CD8-positive, alpha-beta memory T cell (primary cell): ENCODE measurements at places on chromosomes 5 and 9. TPM values are rescaled to one million over a fixed set of nuclear protein-coding genes. Genes with fewer than 3 reads are reported as not detected.

- DNase-seq: no peak
These were observed 323.8 kb upstream of the IRX4 start for GRCh38 chr5:2206293-2207108.

PHF24 gene
- not detected for polyA plus RNA-seq

- DNase-seq: no peak
These were observed 65.2 kb upstream of the MAP1B start for GRCh38 chr5:72042097-72042496.

DNA sequence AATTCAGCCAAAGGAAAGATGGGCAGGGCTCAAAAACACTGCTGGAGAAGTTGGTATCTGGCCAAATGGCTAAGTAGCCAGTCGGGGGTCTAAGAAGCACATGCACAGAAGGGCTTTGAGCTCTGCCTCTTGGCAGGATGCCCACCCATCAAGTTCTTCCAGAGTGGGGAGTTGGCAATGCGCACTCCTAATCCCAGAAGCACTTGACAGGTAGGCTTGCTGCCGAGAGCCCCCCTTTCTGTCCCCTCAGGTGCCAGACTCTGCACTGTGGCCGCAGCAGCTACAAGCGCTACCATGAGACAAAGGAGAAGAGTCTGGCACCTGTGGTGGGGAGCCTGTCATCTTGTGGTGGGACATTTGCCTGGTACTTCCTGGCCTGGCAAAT is 252.9 kb upstream of the SLC24A2 start:
- DNase-seq: peak; percentile 7

DNA sequence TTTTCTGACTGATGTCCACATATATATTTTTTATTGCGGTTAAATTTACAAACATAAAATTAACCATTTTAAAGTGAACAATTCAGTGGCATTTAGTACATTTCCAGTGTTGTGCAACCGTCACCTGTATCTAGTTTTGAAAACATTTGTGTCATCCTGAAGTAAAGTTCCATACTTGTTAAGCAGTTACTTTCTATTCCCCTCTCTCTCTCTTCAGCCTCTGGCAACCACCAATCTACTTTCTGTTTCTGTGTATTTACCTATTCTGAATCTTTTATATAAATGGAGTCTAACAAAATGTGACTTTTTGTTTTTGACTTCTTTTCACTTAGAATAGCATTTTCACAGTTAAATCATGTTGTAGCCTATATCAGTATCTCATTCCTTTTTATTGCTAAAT is 480.1 kb upstream of the SMARCA2 start:
- DNase-seq: no peak

DNA sequence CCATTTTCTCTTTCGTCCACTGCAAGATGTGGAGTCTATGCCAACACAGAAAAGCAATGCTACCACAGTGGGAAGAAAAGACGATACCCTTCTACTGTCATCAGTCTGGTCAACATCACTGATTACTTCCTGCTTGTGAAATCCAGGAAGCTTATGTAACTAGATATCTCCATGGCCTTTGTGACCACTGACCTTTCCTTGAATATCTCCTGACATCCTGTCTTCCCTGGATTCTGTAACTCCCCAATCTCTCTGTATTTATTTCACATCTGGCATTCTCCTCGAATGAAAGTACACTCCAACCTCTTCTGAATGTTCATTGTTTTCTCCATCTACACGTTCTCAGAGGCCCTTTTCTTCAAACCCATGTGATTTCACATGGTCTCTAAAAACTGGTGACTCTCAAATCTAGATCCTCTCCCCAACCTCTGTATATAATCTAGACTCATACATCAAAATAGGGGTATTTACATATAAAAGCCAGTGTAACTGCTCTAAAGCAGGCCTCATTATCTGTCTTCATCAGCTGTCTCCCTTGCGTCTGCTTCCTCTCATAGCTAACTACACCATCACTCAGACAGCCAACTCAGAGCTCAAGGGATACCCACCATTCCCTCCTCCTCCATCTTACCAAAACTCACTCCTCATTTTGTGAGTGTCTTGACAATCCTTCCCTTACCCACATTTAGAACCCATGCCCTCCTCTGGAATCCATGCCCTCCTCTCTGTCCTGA is 156.8 kb downstream of the SEMA5A start:
- DNase-seq: no peak

- DNase-seq: no peak
These were observed 17.4 kb upstream of the TNFAIP8 start for GRCh38 chr5:119338326-119338946.

DNA sequence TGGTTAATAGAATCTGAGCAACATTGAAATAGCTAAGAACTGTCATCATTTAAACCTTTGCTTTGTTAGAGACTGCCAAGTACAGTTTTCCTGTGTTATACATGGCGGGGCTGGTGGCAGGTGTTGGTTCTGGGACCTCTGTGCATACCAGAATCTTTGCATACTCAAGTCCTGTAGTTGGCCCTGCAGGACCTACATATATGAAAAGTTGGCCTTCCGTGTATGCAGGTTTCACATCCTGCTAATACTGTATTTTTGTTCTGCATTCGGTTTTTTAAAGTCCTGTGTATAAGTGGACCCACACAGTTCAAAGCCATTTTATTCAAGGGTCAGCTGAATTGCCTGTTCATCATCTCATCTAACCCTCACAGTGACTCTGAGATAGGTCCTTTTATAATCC is 36.4 kb downstream of the LARP1 start:
- DNase-seq: no peak

DNA sequence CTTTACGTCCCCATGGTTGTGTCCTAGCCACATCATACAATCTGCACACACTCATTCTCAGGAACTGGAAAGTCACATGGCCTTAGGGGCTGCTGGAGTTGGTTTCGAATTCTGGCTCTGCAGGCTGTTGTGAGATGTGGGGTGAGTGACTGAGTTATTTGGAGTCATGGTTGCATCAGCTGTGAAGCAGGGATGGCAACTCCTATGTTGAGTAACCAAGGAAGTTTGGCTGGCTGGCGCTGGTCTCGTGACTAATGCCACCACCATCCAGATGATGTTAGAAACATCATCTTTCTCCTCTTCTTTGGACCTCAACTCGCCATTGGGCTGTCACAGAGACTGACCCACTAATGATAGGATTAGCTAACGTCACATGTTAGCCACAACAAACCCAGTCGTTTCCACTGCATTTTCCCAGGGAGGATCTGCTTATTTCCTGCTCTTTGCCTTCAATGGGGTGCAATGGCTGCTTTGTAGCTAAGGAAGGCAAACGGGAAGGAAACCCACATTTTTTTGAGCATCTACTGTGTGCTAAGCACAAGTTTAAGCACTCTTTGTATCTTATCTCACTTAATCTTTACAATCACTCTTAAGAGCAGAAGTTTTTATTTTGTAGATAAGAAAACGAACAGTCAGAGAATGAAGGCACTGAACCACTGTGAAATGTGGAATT is 78.1 kb upstream of the UBTD2 start:
- DNase-seq: no peak

POU5F2 gene
- 0.02 TPM for polyA plus RNA-seq

- no peak for DNase-seq
These were observed 381.9 kb upstream of the ZNF462 start for GRCh38 chr9:106481013-106481609.

PCDHA9 gene
- not detected for polyA plus RNA-seq

DNA sequence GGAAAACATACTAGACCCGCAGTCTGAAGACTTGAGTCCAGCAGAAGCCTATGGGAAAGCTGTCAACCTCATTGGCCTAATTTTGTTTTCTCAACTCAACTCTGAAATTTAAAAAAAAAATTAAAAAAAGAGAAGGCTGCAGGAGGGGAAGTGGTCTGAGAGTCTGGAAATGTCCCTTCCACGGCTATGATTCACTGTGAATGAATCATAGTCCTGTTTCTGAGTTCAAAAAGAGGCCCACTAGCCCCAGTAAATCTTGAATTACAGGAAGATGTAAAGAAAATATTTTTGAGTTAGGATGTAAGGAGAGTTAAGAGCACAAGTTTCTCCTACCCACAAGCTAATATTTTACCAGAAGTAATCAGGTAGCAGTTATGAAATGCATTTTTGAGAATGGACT is 565.5 kb upstream of the DMAC1 start:
- DNase-seq: no peak

DNA sequence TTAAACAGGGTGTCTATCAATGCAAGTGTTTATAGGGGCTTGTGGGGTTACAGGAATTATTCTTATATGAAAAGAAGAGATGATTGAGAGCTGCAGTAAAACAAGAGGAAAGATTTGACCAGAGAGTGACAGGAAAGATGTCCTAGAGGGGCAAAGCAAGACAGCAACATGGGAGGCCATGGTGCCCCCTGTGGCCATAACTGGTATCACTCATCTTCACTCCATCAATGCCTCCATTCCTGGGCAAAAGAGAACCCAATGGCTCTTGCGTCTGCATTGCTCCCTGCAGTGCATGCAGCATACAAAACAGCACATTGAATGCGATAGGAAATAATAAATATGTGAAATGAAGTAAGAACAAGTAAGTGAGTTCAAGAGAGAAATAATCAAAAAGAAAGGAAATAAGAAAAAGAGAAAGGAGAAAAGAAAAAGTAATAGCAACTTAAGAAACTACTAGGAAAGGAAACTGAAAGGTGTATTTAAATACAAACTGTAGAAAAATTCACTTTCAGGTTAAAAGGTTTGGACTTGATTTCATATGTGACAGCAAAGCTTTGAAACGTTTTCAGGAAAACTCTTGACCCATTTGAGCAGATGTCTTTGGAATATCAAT is 206.6 kb downstream of the SEMA5A start:
- DNase-seq: no peak

DNA sequence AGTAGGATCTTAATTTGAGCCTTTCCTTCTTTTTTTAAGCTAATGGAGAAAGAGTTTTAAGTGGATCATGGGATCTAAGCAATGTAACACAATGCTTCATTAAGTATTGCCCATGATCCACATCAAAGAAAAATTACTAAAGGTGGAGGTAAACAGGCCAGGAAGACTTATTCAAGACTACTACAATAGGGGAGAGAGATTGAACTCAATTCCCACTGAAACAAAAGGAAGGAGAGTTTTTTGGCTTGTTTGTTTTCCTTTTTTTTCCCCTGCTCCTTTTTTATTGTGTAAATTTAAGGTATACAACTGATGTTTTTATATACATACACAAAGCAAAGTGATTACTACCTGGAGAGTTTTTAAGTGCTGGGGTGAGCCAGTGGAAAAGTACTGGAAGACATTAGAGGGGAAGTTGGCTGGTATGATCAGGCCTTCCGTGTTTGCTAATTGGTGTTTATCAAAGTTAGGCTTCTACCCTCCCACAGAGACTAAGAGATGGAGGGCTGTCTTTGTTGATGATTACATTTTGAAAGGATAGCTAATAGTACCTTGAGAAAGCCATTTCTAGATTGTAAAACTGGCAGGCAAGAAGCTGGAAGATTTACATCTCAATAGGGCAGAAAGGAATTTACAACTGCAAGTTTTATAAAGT is 262.7 kb downstream of the CHSY3 start:
- no peak for DNase-seq

- no peak for DNase-seq
These were observed 12.8 kb downstream of the ENC1 start for GRCh38 chr5:74627646-74628279.

- no peak for DNase-seq
These were observed 69.3 kb downstream of the SNX30 start for GRCh38 chr9:112819635-112820496.

DNA sequence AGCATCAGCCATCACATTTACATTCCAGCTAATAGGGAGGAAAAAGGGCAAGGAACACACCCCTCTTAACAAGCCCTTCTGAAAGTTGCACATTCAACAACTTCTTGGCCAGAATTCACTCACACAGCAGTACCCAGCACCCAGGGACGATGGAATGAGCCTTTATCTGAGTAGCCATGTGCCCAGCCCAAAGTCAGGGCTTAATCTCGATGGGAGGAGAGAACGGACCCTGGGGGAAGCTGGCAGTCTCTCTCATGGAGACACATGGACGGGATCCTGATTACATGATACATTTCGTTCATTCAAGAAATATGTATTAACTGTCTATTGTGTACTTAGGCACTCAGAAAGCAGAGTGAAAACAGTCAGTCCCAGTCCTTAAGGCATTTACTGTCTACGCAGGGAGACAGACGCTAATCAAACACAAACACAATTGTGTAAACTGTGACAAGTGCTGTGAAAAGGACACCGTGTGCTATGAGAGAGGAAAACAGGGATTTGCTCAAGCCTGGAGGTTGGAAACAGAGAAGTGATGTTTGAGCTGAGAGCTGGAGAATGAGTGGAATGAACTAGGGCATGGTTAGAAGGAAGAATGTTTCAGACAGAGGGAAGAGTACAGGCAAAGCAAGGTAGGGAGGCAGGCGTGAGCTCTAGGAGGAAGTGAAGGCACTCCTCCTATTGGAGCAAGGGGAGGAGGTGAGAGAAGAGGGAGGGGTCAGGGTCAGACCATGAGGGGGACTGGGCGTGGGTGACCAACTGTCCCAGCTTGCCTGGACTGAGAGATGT is 7.4 kb downstream of the OTULINL start:
- no peak for DNase-seq

DMGDH gene
- polyA plus RNA-seq: not detected

DNA sequence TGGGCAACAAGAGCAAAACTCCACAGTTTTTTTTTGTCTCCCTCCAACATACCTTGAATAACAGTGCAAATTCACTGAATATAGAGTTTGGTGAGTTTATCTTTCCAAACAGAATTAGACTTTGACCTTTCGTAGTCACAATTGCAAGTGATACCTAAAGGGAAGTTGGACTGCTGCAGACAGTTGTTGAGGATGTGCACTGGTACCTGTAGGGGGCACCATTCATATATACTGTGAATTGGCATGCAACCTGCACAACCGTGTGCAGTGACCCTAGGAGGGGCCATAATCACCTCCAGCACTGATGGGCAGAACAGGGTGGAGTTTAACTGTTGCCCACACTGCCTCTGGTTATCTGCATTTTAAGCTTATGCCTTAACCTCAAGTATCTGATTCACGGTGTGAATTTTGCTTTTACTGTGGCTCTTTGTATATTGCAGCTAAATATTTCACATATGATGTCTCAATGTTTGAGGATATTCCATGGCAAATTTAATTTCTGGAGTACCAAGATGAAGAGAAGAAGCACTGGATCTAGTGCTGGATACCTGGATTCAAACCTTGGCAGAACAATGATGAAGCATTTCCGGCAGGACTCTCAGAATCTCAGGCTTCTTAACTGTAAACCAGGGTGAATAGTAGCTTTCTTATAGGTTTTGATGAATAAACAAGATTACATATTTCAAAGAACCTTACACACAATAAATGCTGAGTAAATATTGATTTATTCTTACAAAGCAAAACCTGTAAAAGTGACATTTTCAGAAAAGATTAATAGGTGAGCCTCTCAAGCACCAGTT is 144.3 kb downstream of the ACTBL2 start:
- no peak for DNase-seq
